ENCODE measurements at places on chromosomes 5 and 9.

GRCh38 chr5:71697967-71698366 is 21.1 kb upstream of the CARTPT start:
- DNase-seq = no peak

- peak; percentile 32 for DNase-seq
These were observed 2.8 kb downstream of the ANKH start for GRCh38 chr5:14868771-14869170.

- DNase-seq = peak; percentile 40
These were observed 1.4 kb downstream of the EFNA5 start for GRCh38 chr5:107669096-107670031.

- peak; percentile 65 for DNase-seq
These were observed 356.2 kb upstream of the NUDT12 start for GRCh38 chr5:103918668-103919367.

DNA sequence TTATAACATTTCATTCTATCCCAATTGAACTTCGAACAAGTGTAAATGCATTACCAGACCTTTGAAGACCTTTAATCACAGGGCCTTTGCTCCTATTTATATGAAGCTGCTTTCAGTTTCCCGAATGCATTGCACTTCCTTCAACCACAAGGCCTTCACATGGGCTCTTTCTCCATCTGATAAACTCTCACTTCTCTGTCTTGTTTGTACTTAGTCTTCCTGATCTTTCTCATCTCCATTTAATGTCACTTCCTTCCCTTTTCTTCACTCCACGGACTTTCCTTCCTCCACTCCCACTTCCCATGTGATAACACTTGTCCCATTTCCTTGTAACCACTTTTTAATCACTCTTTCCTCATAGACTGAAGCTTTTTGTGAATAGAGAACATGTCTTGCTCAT is 74.3 kb upstream of the TNC start:
- DNase-seq = no peak

GRCh38 chr5:145543968-145544367 is 291.2 kb downstream of the PRELID2 start:
- DNase-seq = no peak

- no peak for DNase-seq
These were observed 139.4 kb upstream of the IRX1 start for GRCh38 chr5:3456121-3456681.
